SHP77 treated with DMSO at 0.1 percent for 48 hours (cell line): ENCODE measurements at places on chromosomes 2 and 18.

GRCh38 chr2:43556256-43556655, 39.6 kb downstream of the THADA start:
- DNase-seq, result no peak

GRCh38 chr18:48557640-48558174, 18.9 kb downstream of the CTIF start:
- DNase-seq, result no peak

GRCh38 chr2:214382229-214382628, 28.6 kb upstream of the VWC2L start:
- no peak for DNase-seq

DNA sequence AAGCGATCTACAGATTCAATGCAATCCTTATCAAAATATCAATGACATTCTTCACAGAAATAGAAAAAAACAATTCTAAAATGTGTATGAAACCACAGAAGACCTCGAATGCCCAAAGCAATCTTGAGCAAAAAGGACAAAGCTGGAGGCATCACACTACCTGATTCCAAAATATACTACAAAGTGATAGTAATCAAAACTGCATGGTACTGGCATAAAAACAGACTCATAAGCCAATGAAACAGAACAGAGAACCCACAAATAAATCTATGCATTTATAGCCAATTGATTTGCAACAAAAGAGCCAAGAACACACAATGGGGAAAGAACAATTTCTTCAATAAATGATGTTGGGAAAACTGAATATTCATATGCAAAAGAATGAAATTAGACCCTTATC, 99.2 kb downstream of the POLR1A start:
- no peak for DNase-seq

- no peak for DNase-seq
Observed at GRCh38 chr2:2041256-2041824, 289.7 kb downstream of the MYT1L start.

DNA sequence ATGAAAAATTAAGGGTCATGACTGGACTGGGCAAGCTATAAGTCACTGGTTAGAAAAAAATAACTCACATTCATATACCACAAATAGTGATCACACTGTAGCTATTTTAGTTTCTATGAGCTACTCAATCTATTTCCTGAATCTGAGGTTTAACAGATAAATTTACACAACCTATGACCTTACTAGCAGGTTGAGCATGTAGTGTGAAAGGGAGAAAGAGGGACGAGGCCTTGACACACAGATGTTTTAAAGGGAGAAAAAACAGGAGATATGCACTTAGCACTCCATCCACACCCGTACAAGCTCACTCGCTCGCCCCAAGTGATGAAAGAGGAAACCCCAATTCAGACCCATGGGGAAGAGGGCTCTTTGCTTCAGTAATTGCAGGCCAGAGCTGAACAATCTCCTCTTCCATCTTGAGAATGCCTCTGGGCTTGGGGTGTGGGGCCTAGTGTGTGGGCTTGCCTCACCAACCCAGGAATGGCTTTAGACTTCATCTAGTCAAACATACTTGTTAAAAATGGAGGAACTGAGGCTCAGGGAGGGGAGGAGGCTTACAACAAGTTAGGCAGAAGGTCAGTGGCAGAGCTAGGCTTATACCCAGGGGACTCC, 10.7 kb downstream of the CYRIA start:
- DNase-seq, result no peak

DNA sequence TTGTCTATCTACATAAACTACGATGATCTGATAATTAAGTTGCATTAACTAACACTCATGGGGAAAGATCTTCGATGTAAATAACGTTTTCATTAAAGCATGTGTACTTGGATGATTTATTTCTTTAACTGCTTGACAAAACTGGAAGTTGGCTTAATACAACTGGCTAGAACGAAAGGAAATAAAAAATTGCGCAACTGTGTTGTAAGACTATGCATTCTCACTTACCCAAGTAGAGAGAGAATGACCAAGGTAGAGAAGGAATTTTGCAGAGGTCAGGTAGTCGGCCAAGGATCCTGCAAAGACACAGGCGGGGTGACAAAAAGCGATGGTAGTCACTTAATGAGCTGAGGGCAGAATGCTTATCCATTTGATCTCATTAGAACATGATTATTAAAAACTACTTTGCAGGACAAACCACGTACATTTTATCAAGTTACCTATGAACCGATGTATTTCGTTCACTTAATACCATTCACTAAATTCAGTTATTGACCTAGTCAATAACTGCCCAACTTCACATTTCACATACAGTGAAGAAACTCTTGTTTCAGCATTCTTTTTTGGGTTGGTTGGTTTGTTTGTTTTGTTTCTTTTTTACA, 900 bp downstream of the SLC40A1 start:
- DNase-seq, result no peak

GRCh38 chr2:54575379-54575888, 119.3 kb downstream of the SPTBN1 start:
- DNase-seq, result no peak

DNA sequence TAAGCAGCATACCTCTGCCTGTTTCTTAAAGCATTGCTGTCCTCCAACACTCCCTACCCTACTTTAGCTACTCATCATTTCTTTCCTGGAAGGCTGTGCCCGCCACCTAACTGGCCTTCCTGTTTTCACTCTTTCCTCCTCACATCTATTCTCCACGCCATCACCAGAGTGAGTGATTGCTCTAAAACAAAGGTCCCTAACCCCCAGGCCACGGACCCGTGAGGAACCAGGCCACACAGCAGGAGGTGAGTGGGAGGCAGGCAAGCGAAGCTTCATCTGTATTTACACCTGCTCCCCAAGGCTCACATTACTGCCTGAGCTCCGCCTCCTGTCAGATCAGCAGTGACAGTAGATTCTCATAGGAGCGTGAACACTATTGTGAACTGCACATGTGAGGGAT, 13.3 kb upstream of the ZEB2 start:
- DNase-seq, result no peak

DNA sequence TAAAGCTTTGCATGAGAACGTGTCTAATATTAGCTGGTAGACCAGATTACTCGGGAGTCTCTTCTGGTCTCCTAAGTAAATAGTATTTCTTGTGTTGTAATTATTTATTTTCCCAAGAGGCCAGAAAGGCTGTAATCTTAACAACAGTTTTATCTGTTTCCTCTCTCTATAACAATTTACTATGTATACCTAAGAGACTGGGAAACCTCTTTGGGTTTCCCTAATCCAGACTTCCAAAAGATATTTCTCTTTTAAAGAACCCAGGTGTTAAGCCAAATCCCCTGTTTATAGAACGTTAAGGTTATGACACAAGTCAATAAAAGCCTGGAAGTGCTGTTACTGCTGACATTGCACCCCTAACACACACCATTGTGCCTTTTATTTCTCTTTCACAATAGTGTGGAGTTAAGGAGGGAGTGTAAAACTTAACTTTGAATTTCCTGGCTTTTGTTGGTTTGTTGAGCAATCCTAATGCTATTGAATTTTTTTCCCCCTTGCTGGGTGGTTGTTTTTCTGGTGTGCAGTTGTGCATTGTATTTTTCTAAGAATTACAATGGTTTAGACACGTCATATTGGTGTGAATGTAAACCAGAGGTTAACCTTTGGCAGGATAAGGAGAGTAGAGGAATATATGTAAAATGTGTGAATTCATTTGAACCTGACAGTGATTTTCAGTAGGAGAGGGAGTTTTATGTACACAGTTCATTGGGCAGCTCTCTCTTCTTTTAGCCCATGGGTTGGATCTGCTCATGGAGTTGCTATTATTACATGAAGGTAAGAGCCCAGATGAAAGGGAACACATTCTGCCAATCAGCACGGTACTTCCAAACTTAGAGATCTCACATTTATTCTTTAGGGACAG, 192.8 kb downstream of the MTX2 start:
- no peak for DNase-seq

- no peak for DNase-seq
Observed at GRCh38 chr2:63425079-63425416, 163.2 kb downstream of the WDPCP start.

GRCh38 chr2:109438773-109439389, 174.9 kb downstream of the SEPTIN10 start:
- no peak for DNase-seq

GRCh38 chr2:217722883-217723472, 279.8 kb downstream of the TNS1 start:
- no peak for DNase-seq

- no peak for DNase-seq
Observed at GRCh38 chr18:49304751-49305150, 155.7 kb downstream of the DYM start.

DNA sequence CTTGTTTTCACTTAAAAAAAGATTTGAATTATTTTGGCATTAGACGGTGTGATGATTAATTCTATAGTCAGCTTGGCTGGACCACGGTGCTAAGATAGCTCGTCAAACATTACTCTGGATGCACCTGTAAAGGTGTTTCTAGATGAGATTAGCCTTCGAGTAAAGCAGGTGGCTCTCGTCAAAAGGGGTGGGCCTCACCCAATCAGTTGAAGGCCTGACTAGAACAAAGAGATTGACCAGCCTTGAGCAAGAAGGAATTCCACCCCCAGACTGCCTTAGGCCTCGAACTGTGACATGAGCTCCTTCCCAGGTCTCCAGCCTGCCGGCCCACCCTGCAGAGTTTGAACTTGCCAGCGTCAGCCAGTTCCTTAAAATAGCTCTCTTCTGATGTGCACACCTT, 73.4 kb downstream of the TWIST2 start:
- DNase-seq, result no peak

DNA sequence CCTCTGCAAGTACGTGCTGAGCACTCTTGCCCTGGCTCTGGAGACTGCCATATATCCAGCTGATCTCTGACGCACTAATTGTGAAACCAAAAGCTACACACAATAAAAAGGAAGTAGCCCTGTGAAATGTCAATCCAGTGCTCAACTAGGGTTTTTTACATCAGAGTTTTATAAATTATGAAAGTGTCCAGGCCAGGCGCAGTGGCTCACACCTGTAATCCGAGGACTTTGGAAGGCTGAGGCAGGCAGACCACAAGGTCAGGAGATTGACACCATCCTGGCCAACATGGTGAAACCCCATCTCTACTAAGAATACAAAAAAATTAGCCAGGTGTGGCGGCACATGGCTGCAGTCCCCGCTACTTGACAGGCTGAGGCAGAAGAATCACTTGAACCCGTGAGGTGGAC, 24.5 kb upstream of the PEX13 start:
- DNase-seq, result no peak

GRCh38 chr2:121567957-121568409, 37.3 kb downstream of the RNU4ATAC start:
- no peak for DNase-seq

- DNase-seq, result no peak
Observed at GRCh38 chr18:6606411-6607085, 123.0 kb upstream of the ARHGAP28 start.

- DNase-seq, result no peak
Observed at GRCh38 chr18:64713284-64713683, 564.4 kb upstream of the LINC00305 start.

DNA sequence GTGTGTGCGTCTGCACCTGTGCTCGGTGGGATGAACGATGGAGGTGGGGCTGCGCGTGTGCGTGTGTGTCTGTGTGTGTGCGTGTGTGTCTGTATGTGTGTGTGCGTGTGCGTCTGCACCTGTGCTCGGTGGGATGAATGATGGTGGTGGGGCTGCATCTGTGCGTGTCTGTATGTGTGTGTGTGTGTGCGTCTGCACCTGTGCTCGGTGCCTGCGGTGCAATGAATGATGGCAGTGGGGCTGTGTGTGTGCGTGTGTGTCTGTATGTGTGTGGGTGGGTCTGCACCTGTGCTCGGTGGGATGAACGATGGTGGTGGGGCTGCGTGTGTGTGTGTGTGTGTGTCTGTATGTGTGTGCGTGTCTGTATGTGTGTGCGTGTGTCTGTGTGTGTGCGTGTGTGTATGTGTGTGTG, 48.5 kb upstream of the CTDP1 start:
- DNase-seq, result no peak

DNA sequence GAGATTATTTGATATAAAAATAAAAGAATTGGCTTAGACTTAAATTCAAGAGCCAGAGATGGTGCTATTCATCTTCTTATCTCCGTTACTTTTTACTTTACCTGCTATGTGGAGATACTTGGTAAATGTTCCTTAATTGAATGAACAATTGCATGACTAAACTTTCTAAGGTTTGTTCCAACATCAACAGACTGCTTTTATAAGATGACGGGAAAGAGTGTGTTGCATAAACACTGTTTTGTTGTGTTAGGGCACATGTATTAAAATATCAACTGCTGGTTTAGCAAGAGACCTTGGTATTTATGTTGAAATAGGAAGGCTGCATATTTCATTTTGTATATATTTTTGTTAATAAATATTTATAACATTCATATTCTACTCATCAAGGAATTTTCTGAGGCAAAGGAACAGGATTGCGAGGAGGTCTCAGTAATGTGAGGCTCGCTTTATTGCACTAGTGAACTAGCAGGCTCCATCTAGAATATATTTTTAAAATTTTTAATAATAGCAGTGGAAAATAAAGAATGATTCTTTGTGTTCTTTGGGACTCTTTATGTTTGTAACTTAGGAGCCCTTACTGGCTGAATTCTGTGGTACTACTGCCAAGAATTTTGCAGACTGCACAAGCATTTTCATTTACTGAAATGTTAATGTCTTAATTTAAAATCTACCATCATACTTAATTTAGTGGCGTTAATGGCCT, 10.7 kb upstream of the NFE2L2 start:
- DNase-seq, result no peak

DNA sequence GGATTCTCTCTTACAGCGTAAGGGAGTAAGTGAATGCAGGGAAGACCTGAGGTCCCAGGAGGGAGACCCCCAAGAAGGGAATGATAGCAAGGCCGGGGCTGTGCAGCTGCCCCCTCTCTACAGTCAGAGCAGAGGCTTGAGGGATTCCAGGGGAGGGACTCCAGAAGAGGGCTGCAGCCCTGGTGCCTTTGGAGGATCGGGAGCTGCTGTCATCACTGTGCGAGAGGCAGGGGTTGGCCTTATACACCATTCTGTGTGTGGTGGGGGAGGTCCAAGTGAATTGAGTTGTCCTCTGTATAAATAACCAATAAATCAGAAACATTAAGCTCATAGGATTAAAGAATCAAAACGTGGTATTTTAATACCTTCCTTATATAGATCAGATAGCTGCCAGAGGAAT, 114.9 kb downstream of the GLI2 start:
- no peak for DNase-seq

DNA sequence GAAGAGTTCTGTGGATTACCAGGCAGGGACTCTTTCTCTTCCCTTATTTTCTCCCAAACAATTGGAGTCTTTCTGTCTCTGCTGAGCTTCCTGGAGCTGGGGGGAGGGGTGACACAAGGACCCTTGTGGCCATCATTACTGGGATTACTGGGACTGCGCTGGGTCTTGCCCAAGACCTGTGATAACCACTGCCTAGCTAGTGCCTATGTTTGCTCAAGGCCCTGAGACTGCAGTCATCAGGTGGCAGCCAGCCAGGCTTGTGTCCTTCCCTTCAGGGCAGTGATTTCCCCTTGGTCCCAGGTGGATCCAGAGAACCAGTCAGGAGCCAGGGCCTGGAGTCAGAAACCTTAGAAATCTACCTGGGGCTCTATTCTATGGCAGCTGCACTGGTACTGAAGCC, 355.6 kb downstream of the PARD3B start:
- no peak for DNase-seq

- DNase-seq, result peak; percentile 12
Observed at GRCh38 chr2:158953926-158954763, 14.3 kb upstream of the TANC1 start.
